ENCODE measurements at places on chromosomes 5 and 9.

DNA sequence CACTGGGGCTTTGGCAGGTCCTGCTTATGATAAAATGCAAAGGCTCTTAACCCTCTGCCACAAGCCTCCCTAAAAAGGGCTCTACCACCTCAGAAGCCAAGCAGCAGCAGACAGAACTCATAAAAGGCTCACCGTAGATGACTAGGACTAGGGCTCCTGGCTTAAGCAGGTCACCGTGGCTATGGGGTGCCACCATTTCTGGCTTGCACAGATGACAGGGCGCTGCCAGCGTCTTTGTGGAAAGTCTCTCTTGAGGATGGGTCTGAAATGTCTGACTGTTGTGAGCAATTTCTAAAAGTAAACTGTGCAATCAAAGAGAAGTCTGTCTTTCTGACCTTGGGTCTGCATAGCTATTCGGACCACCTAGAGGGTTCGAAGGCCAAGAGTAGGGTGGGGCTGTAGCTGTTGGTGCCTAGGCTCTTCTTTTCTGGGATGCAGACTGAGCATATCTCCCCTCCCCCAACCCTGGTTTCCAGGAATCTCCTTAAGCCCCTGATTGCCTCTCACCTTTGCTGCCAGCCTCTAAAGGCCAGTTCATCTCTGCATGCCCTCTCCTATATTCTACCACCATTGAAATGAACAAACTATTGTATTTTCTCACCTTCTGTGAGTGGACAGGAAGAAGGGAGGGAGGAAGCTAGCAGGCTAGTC is 307.4 kb downstream of the ARHGAP26 start:
- DNase-seq, result no peak

- no peak for DNase-seq
Observed at GRCh38 chr5:32612134-32612888, 27.0 kb downstream of the SUB1 start.

- DNase-seq, result no peak
Observed at GRCh38 chr5:114988096-114988495, 181.6 kb downstream of the TRIM36 start.

- peak; percentile 56 for DNase-seq
Observed at GRCh38 chr9:19049917-19050636, 850 bp downstream of the RRAGA start.

DNA sequence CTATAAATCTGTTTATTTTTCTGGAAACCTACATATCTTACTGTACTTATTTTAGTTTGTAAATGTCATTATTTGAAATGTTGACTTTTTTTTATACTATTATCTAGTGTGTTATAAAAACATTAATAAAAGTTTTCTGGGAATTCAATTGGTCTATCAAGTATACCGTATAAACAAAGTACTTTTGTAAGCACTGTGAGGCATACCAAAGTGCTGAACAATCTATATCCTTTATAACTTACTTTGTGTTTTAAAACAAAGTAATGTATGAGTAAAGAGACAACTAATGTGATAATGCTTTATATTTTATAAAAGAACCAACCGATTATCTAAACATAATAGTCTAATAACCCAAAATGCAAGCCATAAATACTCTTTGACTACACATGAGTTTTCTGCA is 23.1 kb downstream of the EDIL3 start:
- DNase-seq, result no peak

DNA sequence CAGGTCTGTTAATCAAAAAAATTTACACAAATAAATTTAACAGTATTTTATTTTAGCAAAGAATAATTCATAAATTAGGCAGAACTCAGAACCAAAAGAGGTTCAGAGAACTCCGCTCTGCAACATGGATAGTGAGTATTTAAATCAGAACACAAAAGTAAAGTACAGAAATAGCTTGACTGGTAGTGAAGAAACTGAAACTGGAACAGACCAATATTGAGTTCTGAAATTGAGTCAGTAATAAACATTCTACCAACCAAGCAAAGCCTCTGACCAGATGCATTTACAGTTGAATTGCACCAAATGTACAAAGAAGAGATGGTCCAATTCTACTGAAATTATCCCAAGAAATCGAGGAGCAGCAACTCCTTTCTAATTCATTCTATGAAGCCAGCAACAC is 1542.8 kb downstream of the EFNA5 start:
- DNase-seq, result no peak

DNA sequence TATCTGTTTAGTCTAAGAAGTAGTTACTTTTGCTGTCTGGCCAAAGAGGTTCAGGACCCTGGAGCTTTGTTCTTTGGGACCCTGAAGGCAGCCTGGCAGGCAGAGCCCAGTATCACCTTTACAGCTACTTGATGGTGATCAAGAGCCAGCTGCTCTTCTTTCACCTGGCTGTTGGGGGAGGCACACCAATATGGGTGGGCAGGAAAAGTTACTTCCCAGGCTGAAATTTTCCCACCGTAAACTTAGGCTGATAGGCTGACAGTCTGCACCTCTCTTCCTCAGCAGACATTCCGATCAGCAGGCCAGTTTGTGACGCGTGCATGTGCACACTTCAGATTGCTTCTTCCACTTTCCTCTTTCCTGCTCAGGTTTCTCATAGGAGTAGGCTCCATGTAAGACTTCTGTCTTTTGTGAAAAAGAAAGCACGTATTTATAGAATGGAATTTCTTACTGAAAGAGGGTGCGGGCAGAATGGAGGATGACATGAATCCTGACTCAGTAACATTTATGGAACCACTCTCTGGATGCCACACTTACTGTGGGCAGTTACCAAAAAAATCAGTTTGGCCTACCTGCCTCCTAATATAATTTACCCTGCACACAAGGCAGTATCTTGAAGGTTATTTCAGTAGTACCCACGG is 223.9 kb upstream of the DMRT1 start:
- no peak for DNase-seq

DNA sequence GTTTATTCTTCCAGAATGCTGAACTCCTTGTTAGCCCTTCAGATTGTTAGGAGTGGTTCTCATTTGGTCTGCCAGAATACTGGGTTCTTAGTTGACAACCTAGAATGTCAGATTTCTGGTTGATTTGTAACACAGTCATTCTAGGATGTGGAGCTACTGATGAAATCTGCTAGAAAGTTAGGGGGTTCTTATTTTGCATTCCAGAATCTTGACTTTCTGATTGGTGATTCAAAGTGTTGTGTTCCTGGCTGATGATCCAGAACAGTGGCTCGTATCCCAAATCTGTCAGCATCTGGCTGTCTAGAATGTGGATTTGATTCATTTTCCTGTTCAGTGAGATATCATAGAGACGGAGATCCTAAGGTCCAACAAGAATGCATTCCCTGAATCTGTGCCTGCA is 21.9 kb downstream of the PTGS1 start:
- DNase-seq, result no peak

GRCh38 chr5:32147236-32147635 is 26.9 kb downstream of the GOLPH3 start:
- no peak for DNase-seq

- no peak for DNase-seq
Observed at GRCh38 chr9:1013021-1013420, 36.6 kb downstream of the DMRT3 start.

DNA sequence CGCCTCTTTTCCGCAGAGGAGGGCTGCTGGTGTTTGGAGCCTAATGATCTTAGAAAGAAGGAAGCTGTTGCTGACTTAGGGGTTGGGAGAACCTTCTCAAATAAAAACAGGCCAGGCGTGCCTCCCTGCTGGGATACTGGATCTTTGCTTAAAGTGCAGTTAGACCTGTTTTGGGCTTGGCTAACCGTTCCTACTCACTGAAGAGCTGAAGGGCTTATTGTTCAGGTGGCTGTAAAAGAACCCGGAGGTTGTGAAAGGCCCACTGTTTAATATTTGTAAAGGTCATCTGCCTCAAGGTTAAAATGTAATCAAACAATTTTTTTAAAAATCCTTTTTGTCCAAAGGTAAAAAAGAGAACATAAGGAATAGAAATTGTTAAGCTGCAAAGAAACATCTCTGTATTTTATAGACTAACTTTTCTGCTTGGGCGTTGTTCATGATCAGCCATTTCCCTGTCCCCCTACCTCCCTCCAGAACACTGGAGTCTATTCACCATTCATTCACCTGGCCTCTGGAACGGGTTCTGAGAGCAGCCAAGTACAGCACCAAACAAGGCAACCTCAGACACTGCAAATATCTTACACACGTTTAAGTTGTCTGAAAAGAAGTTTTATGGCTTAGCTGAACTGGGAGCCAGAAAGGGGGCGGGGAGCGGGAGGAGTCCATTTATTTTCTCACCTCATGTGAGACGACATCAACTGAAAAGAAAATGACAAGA is 18.6 kb upstream of the MTMR12 start:
- no peak for DNase-seq

DNA sequence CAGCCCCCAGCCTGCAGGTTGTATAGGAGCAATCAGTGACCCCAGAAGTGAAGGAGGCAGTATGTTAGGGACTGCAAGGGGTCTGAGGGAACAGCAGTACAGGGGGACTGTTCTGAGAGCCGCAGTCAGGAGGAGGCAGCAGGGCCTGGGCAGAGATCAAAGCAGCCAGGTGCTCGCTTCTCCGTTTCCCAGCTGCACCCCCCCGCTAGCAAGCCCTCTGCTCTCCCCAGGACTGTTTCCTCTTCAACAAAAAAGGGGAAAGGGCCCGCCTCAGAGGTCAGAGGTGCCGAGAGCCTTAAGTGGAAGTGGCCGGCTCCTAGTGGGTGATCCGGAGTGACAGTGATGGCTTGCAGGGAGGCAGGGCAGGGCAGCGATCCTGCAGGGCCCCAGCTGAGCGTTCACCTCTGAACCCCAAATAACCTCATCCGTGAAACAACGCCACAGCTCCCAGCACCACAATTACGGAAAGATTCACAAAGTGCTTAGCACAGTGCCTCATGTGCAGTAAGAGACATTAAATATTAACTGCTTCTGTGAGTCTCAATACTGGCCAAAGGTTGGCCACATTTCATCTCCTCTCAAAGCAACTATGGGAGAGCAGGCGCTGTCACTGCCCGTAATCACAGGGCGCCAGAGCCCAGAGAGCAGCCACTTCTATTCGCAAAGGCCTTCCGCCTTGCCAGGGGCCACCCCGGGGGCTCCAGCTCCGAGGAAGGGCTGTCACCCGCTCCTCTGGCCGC is 8.0 kb downstream of the CLPTM1L start:
- no peak for DNase-seq

DNA sequence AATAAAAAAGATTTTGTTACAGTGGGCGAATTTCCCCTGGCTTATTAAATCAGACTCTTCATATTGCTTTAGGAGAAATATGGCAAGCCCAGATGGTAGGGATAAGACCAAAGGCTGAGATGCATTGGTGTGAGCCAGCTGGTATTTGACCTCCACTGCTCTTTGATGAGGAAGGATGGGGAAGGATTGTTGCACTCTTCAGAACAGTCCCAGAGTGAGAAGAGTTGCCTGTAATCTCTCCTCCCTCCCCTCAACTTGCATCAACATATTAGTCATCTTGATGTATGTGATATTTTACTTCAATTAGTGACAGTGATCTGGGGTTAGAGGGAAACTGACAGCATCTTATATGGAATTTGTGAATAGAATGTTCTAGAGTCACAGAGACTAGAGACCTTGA is 136.6 kb downstream of the ADAMTS12 start:
- DNase-seq, result no peak

GRCh38 chr9:35070823-35071813 is 1.3 kb downstream of the VCP start:
- peak; percentile 75 for DNase-seq

DNA sequence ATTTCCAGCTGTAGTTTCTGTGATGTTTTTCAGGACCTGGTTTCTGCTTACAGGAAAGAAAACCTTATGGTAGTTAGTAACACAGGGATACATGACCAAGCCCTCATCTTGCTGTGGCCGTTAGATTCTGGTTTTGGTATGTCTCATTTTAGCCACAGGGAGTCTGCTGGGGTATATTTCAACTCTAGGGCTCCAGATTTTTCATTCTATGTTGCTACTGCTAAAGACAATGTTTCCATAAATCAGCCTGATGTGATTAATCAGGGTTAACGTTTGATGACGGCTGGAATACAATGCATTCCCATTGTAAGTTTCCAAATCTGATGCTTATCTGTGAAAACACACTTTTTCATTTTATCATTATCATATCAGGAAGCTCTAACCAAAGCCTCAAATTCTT is 48.2 kb downstream of the P4HA2 start:
- DNase-seq, result no peak

- peak; percentile 36 for DNase-seq
Observed at GRCh38 chr5:139368613-139369012, 14.5 kb downstream of the SLC23A1 start.

- DNase-seq, result no peak
Observed at GRCh38 chr5:175365866-175366265, 78.1 kb downstream of the DRD1 start.

GRCh38 chr5:96175090-96175489 is 213.4 kb upstream of the ELL2 start:
- peak; percentile 57 for DNase-seq

- peak; percentile 26 for DNase-seq
Observed at GRCh38 chr5:168301593-168302390, 10.3 kb downstream of the WWC1 start.

DNA sequence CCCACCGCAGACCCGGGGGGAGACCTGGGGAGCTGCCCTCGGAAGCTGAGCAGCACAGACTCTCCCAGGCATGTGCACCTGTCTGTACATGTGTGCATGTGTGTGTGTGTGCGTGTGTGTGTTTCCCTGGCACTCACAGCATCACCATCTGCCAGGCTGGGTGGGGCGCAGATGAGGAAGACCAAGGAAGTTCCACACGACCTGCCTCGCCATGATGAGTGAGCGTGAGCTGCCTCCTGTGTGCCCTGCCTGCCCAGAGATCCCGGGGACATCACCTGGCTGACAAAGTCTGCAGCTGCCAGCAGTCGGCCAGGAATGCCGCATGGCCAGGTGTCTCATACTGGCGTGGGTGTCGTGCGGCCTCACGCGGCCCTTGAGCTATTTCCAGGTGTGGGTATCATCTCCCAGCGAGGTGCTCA is 4.0 kb upstream of the GPSM1 start:
- DNase-seq, result no peak

DNA sequence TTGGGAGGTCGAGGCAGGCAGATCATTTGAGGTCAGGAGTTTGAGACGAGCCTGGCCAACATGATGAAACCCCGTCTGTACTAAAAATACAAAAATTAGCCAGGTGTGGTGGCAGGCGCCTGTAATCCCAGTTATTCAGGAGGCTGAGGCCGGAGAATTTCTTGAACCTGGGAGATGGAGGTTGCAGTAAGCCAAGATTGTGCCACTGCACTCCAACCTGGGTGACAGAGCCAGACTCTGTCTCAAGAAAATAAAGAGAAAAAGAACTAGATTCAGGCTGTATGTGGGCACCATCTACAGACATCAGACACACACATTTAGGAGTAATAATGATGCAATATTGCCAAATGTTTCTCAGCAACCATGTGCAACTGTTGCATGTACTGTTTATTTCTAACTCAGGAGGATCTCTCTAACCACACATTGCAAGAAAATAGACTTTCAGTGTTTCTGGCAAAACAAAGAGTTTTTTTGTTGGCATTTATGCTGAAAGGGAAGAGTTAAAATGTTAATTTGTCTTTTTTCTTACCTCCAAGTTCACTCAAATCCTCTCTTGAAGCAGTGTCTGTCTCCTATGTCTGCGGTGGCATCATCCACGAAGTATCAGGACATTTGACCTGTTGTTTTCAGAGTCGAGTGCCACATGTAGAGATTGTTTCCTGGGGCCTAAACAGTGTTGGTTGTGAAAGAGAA is 5.1 kb upstream of the ORM1 start:
- DNase-seq, result peak; percentile 65

All from RKO (cell line).